ENCODE measurements at places on chromosomes 2 and 18.

GRCh38 chr2:75238670-75239330, 39.5 kb upstream of the TACR1 start:
- DNase-seq: no peak

GRCh38 chr2:192029089-192029488, 165.6 kb downstream of the TMEFF2 start:
- DNase-seq: no peak

DNA sequence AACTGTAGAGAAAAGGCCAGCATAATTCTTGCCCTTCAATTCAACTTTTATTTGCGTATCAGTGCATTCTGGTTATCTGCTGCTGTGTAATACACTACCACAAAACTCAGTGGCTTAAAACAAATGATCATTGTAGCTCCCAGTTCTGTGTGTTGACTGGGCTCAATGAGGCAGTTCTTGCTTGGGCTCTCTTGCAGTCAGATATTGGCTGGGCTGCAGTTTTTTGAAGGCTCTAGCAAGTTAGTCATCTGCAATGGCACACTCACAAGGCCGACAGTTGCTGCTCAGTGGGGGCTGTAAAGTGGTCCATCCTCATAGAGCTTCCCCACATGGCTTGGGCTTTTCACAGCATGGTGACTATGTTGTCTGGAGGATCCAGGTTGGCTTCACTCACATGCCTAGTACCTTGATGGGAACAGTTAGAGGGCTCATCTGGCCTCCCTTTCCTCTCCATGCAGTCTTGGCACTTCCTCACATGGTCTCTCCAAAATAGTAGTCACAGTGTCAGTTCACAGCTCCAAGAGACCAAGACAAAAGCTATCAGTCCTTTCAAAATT, 110.6 kb upstream of the TNP1 start:
- no peak for DNase-seq

DNA sequence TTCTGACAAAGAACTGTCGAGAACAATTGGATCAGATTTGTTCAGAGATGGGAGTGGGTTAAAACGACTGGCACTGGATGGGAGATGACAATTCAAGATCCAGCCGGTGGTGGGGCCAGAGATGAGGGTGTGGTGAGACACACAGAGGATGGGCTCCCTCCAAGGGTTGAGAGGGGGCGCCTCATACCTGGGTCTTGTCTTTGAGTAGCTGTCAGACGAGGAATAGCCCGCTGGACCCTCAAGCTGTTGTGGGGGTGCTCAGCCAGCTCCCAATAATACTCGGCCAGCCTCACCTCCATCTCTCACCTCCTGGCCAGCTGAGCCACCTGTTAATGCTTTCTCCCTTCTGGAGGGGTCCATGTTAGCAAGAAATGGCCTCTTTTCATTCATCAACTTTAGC, 14.0 kb downstream of the INPP5D start:
- DNase-seq: no peak

DNA sequence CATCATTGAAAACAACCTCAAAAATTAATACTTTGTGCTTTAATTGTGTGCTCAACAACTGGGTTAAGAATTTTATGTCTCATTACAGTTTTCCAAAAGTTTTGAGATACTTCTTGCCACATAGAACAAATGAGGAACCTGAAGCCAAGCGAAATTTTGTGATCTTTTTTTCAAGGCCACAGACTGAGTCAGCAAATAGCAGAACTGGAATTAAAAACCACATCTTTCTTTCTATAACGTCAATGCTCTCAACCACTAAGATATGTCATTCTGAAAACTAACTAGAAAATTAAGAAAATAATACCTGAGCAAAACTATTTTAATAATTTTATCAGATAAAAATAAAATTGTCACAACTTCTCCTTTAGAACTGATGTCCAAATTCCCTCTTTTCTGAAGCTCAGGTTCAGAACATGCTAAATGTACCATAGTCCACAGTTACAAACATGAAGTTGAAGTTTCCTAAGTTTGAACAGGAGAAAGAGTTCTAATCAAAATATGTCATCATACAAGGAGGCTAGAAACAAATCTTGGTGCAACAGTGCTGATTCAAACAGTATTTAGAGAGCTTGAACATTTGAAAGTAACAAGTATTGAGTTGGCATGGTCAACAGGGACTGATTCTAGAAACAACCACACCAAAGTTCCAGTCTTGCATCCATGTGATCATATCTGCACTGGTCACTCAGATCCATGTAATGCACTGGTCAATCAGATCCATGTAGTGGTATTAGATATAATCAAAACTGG, 27.6 kb upstream of the CALCRL start:
- no peak for DNase-seq

DNA sequence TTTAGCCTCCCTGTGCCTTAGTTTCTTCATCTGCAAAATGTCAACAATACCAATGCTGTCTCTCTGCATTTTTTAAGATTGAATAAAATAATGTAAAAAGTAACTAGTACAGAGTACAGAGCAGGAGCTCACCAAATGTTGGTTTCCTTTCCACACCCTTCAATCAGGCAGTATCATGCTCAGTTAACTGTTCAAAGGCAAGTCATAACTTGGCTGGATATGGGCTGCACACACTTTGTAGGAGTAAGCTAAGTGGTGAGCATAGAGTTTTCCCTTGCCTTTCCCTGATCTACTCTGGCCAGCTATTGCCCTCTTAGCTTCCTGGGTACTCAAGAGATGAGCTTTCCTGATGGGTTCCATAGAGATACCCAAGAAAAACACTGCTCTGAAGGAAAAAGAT, 77.9 kb downstream of the CYBRD1 start:
- DNase-seq: no peak

GRCh38 chr2:199710551-199710950, 140.4 kb downstream of the FTCDNL1 start:
- no peak for DNase-seq

- no peak for DNase-seq
These were observed 9.6 kb upstream of the ALPK2 start for GRCh38 chr18:58638441-58638840.

- DNase-seq: peak; percentile 56
These were observed 617 bp downstream of the FOSL2 start for GRCh38 chr2:28393114-28393836.

- DNase-seq: no peak
These were observed 11.0 kb upstream of the GAREM2 start for GRCh38 chr2:26161926-26162325.

DNA sequence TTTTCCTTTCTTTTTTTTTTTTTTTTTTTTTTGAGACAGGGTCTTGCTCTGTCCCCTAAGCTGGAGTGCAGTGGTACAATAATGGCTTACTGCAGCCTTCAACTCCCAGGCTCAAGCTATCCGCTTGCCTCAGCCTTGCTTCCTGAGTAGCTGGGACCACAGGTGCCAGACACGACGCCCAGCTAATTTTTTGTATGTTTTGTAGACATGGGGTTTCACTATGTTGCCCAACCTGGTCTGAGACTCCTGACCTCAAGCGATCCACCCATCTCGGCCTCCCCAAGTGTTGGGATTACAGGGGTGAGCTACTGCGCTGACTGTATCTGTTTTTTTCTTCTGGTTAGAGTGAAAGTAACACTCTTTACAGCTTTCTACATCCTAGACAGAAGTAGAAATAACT, 240.3 kb upstream of the FBXO11 start:
- DNase-seq: no peak

GRCh38 chr2:48548840-48549239, 18.9 kb downstream of the STON1 start:
- DNase-seq: no peak

DNA sequence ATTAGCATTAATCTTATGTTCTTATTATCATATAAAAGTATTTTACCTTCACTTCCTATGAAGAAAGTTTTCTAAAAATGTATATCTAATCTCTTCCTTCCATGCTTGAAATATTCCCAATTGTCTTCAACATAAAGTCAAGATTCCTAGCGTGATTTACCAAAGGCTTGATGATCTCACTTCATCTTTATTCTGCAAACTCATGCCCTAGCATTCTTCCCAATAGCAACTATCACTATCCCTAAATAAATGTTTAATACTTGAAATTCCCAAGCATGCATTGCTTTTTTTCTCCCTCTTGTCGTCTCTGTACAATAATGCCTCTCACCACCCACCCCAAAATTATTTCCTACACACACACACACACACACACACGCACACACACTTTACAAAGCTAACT, 125.8 kb downstream of the VWC2L start:
- no peak for DNase-seq

DNA sequence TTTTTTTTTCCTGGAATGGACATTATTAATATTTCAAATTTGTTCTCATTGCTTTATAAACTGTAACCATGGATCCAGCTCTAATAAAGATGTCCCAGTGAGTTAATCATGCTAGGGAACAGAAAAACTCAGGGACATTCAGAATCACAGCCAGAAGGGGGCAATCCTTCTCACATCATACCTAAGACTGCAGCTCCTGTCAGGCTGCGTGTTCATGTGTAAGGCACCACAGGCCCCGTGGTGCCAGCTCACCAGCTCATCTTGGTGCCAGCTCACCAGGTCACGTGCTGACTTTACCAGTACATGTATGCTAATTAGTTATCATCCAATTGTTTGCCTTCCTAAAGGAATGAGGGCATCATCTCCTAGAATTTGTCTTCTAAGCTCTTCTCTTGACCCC, 84.7 kb upstream of the NEDD4L start:
- DNase-seq: peak; percentile 59

DNA sequence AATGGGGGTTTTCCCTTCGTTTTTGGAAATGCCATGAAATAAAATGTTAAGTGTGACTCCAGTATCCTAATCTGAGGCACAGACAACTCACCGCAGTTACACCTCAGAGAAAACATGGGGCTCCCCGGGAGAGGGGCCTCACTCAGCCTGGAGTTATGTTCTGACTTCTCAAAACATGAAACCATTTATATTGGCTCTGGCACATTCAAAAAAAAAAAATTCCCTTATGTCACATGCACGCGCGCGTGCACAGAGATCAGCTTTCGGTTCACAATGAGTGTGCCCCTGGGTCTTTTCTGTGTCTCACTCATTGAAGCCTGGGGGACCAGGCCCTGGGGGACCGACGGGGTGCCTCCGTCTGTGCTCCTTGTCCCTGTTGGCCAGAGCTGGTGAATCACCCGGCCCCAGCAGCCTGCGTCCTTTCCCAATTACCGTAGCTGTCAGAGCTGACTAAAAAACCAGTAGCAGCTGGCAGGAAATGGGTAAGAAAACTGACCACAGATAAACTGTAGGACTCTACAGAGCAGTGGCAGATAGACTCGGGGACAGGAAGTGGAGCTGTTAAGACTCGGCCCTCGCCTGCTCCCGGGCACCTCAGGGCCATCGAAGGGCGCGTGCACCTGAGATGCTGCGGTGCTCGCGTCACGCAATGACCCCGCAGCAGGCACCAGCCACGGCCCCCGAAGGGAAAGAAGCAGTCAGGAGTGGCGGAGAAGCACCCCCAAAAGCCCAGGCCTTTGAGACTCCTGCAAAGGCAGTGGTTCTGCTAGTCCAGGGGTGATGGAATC, 138.3 kb upstream of the ID2 start:
- DNase-seq: no peak

DNA sequence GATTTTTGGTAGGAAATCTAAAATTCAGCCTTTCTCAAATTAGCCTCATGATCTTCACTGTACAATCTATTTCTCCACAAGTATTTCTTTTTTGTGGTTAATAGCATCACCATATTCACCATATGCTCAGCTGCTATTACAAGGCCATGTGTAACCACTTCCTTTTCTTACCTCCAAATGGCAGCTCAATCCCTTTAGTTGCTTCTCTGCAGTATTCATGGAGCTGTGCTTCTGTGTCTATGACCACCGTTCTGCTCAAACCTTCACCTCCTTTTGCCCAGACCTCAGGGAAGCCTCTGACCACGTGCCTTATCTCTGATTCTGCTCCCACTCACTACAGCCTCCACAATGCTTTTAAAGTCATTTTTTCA, 126.7 kb upstream of the TMEM200C start:
- no peak for DNase-seq

DNA sequence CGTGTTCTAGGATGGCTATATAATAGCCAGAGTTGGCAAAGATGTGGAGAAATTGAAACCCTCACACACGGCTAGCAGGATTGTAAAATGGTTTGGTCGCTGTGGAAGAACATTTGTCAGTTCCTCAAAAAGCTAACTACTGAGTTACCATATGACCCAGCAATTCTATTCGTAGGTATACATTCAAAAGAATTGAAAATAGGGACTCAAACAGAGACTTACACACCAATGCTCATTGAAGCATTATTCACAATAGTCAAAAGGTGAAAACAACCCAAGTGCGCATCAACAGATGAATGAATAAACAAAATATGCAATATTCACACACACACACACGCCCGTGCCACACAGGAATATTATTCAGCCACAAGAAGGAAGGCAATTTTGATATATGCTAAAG, 98.7 kb downstream of the PLA2R1 start:
- DNase-seq: no peak

- no peak for DNase-seq
These were observed 4.6 kb downstream of the PPP1R7 start for GRCh38 chr2:241154915-241155314.

- peak; percentile 74 for DNase-seq
These were observed 87.9 kb downstream of the UGGT1 start for GRCh38 chr2:128178650-128179460.

All from endothelial cell of umbilical vein (primary cell).